ENCODE measurements at places on chromosomes 11 and 22.

DNA sequence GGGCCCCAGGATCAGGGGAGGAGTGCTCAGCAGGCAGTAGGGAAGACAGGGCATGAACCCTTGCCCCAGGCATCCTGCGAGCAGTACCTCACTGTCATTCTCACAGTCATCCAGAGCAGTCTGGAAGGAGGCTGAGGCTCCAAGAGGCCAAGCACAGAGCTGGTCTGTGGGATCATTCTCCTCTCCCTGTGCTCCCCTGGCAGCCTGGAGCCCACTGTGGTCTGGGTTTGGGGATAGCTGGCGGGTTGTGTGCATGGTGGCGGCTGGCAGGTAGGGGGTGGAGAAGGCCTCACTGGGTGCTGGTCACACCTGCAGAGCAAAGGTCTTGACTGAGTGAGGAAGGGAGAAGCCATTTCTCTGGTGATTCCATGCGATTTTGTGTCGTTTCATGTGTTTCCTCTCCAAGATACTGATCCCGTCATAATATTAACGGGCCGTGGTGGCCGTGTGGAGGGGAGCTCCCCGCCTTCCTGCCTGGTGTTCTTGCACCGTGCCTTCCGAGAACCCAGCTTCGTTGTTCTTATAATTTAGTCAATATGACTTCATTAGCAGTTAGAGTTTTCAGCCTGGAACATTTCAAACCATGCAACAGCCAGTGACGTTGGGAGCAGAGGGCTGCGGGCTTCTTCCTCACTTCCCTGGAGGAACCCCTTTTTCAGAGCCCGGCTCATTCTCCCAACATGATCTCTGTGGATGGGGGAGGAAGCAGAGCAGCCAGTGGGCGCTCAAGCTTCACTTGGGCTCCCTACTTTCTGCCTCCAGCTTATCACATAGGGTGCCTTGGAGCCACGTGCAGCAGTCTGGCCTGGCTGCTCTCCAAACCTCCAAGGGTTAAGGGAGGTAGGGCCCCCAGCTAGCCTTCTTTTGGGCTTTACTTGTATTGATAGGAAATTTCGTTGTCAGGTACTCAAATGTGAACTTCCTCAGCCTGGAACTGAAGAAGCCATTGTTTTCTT lies 20.8 kb upstream of the ADORA2A start:
- DNase-seq = no peak

GRCh38 chr11:85590848-85591483 lies 36.2 kb downstream of the DLG2 start:
- no peak for DNase-seq

DNA sequence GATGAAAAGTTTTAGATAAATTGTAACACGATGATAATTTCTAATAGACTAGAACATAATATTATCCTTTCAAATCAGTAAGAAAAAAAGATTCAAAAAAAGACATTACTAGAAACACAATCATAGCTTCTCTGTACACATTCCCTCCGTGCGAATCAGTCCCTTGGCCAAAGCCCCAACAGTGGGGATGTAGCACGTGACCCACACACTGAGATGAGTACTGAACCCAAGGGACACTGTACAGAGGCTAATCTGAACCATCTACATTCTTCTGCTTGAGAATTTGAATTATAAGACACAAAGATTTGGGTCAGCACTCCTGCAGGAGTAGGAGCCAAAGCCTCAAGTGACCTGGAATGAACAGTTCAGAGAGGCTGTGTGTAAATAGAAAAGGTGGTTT lies 353.7 kb downstream of the INSC start:
- DNase-seq = no peak

DNA sequence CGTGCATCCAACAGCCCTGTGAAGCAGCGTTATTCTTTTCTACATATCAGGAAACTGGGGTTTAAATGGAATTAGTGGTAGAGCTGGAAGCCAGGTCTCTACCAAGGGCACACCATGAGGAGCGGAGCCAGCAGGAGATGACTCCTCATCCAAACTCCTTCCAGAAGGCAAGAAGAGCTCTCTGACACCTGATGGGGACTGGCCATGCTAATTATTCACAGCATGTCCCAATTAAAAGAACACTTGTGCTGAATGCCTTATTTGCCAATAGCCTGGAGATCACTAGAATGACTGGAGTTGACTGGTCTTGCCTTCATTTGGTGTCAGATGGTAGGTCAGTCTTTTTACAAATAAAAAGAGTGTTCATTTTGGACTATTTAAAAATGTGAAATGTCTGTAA lies 32.9 kb upstream of the SLN start:
- no peak for DNase-seq

DNA sequence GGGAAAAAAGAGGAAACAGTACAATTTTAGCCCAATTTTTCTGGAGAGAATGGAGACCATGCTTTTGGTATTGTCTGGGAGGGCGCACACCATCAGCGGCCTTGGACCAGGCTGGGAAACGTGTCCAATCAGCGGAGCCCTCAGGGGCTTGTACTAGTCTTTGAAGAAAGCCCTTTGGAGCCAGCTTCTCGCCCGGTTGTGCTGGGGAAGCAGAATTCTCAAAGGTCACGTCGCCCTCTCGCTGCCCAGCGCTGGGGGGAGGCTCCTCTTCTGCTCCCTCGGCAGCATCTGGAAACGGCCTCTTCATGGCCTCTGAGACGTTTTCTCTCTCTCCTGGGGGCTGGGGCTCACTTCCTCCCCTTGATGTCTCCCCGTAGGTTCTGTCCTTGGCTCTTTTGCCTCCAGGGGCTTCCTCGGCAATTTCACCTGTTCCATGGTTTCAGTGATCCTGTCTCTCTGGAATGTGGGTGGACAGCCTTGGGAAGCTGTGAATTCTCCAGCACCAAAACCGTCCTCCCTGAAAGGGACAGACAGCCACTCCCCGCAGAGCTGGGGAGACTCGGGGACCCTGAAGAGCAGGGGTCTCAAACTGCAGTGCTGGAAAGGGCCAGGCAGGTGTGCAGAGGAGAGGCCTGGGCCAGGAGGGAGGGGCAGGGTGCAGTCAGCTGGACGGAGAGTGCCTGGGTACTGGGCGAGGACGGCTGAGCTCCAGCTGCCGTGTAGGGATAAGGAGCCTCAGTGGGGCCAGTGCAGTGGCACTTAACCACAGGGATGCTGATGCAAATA lies 80.2 kb downstream of the RPS6KA4 start:
- no peak for DNase-seq

GRCh38 chr22:39482768-39483167 lies 19.3 kb upstream of the MIEF1 start:
- no peak for DNase-seq

DNA sequence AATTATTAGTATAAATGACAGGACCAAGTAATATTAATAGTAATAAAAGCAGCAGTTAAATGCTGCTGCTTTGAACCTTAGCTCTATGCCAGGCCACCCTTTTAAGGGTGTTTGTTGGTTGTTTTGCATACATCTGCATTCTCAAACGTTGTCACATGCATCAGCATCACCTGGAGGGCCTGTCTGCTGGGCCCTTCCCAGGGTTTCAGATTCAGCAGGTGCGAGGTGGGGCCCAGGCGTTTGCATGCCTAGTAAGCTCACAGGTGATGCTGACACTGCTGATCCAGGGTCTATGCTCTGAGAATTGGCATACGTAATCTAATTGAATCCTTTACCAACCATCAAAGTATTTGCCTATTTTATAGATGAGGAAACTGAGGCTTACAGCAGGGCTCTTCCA lies 246.5 kb downstream of the CADM1 start:
- no peak for DNase-seq

DNA sequence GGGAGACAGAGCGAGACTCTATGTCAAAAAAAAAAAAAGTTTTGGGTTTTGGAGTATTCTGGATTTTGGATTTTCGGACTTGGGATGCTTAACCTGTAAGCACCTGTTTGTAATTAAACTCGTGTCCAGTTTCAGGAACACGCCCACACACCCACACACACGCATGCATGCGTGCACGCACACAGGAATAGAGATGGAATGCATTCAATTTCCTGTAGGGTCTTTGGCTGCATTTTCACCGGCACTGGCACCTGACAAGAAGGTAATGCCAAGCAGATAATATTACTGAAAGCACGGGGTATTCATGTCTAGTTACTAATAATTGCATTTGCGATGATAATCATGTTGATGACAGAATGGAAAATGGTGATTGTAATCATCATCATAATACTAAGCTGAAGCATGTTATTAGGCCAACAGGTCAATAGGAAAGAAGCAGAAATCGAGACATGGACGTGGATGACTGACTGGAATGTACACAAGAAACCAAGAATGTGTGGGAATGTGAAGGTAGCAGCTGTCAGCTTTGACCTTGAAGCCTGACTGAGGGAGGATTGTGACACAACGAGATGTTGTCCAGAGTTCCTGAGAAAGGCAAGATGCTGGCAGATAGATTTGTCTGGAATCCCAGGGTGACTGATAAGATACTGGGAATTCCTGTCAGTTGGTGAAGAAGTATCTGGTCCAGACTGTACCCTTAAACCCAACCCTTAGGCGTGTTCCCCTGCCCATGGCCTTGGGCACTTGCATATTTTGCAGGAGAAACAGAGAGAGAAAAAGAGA lies 108.6 kb downstream of the SYN3 start:
- no peak for DNase-seq

DNA sequence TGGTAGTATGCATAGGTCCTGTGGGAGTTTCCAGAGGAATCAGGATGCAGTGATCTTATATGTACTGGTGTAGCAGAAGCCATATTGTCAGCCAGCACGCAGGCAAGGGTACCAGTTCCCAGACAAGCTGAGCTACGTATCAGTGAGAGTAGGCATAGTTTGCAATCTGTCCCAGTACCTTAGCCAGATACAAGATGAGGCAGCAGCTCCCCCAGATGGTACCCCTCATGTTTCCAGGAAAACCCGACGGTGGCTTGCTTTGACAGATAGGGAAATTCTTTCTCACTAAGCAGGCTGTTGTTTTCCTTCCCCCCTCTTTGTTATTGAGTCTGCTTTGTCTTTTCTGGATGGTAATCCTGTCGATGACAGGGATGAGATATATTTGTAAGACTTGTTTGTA lies 109.7 kb upstream of the RRM1 start:
- no peak for DNase-seq

DNA sequence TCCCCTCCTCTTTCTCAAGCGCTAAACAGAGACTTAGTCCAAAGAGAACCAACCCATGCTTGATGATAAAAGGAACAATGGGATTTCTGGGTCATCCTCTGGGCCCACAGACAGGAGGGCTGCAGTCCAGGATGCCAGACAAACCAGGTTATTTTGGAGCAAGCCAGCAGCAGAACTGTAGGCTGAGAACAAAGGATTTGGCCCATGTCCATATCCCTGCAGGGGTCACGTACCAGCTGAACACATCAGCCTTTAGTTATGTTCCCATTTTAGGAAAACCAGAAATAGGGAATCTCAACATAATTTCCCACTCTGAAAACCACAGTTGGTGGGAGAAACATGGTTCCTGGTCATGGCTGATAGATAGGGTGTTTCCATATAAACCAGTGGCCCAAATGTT lies 533.6 kb upstream of the CADM1 start:
- no peak for DNase-seq

DNA sequence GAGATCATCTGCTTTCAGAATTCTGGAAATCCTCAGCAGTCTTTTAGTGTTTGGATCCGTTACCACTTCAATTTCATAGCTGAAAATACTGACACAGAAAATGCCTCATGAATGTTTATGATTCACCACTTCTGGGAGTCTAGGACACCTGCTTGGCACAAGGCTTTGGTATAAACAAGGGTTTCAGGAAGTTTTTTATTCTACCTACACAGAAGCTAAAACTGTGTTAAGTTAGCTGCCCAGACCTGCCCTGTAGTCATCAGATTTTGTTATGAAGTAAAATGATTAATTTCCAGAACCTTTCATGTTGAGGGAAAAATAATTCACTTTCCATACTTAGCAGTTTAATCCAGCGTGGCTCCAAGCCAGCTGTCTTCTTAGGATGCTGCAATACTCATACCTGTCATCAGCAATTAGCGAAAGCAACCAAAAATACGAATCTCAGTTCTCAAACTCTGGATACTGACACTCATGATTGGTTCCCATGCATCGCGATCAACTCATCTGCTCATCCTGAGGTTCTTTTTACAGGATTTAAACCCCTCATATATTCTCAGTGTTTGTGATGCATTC lies 458.5 kb upstream of the CCDC90B start:
- DNase-seq = no peak

GRCh38 chr11:111936040-111936540 lies 1.1 kb upstream of the DIXDC1 start:
- no peak for DNase-seq

- no peak for DNase-seq
Observed at GRCh38 chr11:24513479-24514218, 16.8 kb downstream of the LUZP2 start.

- no peak for DNase-seq
Observed at GRCh38 chr11:43959321-43959995, 17.0 kb downstream of the C11orf96 start.

GRCh38 chr11:100329352-100329751 lies 357.7 kb upstream of the ARHGAP42 start:
- no peak for DNase-seq

DNA sequence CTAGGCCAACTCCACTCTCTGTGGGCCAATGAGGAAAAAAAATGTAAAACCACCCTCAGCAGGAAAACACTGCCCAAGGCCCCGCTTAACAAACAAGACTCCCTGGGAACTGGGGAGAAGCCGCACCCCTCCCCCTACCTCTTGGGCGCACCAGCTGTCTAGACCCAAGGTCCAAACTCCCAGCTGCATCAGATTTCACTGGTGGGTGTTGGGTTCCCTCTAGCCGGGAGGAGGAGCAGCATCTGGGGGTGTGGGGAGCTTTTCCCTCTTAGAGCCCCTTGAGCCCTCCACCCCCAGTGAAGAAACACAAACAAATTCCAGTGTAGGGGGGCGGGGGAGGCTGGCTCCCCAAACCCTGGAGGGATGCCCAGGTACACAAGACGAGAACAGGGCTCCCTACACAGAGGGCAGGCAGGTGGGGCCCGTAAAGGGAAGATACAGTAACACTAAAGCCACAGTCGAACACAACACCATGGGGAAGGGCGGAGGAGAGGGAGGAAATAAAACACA lies 64.9 kb downstream of the NECTIN1 start:
- no peak for DNase-seq

GRCh38 chr22:27583856-27584255 lies 217.7 kb downstream of the MN1 start:
- DNase-seq = no peak

GRCh38 chr22:41301085-41302020 lies at the start of gene ZC3H7B:
ZC3H7B (plus strand) TSS chr22:41301525; CDS start chr22:41320661, 19,136 bp downstream.
- no peak for DNase-seq

DNA sequence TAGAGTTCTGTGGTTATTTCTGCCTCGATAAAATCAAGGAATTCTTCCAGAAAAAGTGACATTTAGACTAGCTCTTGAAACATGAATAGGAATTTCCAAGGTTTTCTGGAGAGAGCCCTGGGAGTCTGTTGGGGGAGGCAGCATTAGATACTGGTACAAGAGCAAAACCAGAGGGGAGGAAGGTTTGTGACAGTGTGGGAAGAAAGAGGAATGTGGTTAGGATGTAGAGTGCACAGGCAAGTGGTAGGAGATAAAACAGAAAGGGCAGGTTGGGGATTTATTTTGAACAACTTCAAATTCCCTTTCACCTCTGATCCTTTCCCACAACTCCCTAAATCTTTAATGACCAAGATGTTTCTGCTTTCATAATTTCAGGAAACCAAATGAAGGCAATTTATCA lies 588.4 kb downstream of the METTL15 start:
- no peak for DNase-seq

DNA sequence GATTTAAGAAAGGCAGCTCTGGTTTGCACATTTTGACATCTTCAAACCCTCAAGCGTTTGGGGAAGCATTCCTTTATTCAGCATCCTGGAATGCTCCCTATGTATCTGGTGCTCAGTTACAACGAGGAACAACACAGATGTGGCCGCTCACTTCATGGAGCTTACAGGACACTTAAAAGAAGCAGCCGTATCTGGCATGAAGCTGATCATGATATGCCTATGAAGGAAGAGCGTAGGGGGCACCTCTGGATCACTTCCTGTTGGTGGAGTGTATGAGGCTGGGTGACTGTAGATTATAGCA lies 72.3 kb upstream of the TP53I11 start:
- no peak for DNase-seq

All from NCI-H1436 treated with DMSO at 0.1 percent for 48 hours (cell line).